ENCODE measurements at places on chromosomes 7 and 10.

DNA sequence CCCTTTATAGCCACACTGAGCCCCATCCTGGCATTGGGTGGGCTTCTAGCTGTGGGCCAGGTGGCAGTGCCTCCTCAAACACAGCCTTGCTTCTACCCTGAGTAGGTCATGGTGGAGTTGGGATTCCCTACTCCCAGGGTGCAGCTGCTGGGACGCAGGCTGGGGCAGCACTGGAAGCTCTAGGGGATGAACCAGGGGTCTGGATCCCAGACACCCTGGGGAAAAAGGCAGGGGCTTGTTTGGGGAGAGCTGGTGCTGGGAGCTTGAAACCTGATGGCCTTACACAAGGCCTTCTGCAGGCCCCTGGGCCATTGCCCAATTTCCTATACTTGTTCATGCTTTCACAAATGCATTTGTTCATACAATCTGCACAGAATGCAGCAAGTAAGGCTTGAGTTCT lies 103.7 kb upstream of the CTBP2 start:
- no peak for DNase-seq

GRCh38 chr7:112665709-112666108 lies 124.5 kb downstream of the TMEM168 start:
- DNase-seq = no peak

DNA sequence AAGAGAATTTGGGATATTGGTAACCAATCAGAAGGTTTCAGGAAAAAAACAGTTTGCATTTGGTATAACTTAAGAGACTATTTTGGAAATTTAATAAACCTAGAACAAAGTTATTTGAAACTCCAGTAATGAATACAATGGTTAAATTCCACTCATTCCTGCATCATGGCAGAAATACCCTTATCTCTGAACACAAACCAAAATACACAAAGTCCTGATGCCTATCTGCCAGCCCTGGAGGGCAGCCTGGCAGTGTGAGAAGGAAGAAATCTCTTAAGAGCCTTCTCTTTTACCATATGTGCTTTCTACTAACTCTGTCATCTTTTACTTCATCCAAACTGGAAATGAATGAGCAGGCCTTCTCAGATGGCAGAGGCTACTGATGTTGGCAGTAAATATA lies 147.1 kb upstream of the LYZL1 start:
- DNase-seq = no peak

DNA sequence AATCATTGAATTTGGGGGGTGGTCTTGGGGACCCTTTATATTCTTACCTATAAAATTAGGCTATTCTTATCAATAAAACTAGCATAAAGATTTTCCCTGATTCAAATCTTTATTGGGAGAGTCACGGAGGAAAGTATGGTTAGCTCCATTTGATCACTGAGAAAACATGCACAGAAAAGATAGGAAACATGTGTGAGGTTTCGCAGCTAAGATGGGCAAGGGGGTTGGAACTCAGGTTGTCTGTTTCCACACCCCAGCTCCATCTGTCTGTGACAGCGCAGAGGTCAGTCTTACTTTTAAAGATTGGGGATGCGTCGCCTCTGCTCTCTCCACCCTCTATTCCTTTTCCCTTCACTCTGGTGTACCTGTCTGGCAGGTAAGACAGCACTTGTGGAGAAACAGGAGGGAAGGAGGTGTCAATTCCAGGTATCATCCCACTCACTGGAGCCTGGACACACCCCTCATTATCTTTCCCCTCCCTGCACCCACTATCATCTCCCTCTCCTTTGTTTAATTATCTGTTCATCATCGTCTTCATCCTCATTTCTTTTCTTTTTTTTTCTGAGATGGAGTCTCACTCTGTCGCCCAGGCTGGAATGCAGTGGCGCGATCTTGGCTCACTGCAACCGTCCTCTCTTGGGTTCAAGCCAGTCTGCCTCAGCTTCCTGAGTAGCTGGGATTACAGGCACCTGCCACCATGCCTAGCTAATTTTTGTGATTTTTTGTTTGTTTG lies 2.4 kb upstream of the DENND10 start:
- DNase-seq = no peak

DNA sequence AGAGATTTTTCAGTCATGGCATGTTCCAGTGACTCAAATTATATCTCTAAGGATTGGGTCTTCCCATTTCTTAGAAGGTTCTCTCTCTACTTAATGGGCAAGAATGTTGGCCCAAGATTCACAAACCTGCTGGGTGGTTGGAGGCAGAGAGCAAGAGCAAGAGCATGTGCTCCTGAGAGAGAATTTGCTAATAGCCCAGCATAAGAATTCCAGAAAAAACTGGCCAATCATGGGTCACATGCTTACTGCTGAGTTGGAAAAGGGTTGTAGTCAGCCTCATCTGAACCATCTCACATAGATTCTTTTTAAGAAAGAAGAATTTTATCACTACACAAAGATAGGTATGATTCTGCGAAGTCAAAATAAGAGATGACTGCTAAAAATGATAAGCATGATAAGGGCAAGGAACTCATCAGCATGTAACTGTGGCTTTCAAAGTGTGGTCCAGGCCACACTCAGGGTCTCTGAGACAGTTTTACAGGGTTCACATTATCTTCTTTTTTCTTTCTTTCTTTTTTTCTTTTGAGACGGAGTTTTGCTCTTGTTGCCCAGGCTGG lies 8.2 kb upstream of the VCL start:
- no peak for DNase-seq

DNA sequence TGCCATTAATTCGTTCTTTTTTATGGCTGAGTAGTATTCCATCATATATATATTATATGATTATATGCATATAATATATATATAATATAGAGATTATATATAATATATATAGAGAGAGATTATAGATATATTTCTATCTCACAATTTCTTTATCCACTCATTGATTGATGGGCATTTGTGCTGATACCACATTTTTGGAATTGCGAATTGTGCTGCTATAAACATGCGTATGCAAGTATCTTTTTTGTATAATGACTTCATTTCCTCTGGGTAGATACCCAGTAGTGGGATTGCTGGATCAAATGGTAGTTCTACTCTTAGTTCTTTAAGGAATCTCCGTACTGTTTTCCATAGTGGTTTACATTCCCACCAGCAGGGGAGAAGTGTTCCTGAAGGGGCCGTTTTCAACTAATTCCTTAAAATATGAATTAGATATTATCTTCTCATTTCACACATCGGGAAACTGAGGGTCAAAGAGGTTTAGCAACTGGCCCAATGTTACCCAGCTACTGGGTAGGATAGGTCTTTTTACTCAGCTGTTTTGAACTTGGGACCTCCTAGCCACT lies 16.5 kb downstream of the NFE2L3 start:
- DNase-seq = no peak

DNA sequence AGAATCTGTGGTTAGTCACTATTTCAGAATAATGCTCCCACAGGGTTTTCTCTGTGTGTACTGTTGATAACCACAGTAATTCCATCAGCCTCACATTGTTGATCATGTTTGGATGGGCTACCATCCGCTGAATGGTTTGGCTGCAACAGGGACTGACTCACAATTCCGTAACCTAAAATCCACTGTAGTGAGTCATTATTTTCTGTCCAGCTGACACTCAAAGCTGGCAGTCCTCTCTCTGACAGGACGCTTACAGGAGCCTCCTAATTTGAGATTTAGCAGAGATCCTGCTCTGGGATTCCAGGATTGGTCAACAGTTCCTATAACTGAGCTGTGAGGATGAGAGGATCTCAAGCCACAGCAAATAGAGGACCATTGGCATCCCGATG lies 32.7 kb downstream of the VWA2 start:
- no peak for DNase-seq

DNA sequence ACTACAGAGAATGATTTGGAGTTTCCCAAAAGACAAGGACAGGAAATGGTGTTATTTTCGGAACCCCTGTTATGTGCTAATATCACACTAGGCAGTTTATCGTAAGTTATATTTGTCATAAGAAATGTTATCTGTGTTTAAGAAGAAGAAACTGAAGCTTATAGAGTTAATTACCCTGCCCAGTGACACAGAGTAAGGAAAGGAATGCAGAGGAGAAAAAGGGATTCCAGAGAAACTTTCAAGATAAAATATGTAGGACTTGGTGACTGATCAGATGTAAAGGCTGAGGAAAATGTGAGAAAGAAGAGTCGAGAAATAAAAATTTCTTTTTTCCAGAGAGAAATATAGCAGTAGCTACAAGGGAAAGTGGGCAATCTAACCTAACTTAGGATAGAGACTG lies 63.5 kb upstream of the ZNF746 start:
- no peak for DNase-seq

GRCh38 chr7:90660819-90661218 lies 64.7 kb downstream of the CDK14 start:
- no peak for DNase-seq

DNA sequence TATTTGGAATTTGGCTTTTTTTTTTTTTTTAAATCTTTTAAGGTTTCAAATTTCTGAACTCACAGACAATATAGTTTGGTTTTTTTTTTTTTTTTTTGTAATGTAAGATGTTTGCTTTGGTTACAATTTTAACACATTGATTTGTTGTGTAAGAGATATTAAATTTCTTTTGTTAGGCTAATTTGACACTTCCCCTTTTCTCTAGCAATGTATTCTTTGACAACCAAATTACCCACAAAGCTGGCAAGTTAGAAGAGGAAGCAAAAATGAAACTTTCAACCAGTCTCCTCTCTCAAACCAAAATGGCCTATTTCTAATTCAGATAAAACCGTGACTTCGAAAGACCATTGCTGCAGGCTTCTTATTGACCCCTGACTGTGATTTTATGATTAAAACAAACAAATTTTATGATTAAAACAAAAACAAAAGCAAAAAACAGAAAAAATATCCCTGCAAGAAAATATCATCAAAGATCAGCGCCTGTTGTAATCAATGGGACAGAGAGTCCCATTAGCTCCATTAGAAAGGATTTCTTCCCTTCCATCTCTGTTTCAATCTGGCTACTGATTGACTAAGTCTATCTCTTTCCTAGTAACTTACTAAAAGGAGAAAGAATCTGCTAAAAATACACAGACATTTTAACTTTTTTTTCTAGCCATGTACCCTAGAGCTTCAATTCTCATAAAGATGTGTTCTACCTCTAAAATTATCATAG lies 489.2 kb downstream of the MDFIC start:
- no peak for DNase-seq

GRCh38 chr10:2631557-2632205 lies 435.7 kb upstream of the PFKP start:
- DNase-seq = no peak

- no peak for DNase-seq
These were observed 29.0 kb downstream of the UPP1 start for GRCh38 chr7:48118041-48118440.

DNA sequence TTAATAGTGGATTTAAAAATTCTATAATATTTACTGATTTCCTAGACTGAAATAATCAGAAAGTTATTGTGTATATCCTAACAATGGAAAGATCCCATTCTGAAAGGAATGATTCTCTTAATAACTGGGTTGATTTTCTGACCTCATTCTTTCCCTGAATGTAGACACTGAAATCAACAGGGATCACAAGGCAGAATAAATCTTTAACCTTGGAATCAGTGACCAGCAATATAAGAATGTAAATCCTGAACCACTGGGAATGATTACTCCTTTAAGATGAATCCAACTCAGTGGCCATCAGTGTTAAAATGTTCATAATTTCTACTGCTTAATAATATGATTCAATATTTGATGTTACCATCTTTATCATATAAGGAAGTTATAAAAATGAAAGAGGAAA lies 47.6 kb downstream of the ANKRD26 start:
- no peak for DNase-seq

- no peak for DNase-seq
These were observed 53.3 kb upstream of the TMEM236 start for GRCh38 chr10:17698696-17699095.

GRCh38 chr7:1124164-1124563 lies 35.8 kb downstream of the ZFAND2A start:
- no peak for DNase-seq

DNA sequence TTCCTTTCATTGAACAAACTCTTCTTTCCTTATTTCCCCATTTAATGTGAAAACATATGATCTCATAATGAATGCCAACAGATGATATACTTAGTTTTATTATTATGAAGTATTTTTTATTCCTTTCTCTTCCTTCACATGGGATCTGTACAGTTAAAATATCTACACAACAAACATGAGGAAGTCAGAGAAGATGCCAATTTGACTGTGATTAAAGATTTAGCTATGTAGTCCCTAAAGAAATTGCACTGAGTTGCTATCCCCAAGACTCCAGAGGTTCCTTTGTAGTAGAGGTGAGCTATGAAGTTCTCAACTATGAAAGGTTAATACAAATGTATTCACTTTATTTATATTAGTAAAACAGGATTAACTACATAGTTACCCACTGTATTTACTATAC lies 60.6 kb upstream of the LRRN3 start:
- no peak for DNase-seq

DNA sequence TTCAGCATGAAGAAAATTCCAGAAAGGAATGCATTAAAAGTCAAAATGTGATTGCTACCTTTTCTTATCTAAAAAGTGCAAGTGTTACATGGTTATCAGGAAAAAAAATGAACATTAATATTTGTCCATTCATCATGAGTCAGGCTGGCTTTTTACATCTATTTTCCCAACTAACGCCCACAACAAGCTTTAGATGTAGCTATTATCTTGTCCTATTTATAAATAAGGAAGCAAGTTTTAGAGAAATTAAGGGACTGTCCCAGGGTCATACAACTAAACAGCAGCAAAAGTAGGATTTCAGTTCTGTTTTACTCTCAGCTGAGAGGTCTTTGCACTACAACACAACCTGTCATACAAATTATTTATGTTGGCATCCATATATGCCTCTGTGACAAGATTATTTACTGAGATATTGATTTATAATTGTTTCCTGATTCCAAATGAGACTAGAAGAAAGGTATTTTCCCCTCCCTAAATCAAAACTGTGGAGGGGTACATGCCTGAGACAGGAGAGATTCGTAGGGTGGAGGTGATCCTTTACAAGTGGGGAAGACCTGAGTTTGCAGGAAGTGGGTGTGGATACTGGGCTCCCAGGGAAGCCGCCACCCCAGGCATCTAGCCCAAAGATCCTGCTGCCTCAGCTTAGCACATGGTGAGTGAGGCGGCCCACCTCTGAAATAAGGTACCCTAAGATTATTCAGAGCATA lies 57.2 kb upstream of the ARID5B start:
- no peak for DNase-seq

DNA sequence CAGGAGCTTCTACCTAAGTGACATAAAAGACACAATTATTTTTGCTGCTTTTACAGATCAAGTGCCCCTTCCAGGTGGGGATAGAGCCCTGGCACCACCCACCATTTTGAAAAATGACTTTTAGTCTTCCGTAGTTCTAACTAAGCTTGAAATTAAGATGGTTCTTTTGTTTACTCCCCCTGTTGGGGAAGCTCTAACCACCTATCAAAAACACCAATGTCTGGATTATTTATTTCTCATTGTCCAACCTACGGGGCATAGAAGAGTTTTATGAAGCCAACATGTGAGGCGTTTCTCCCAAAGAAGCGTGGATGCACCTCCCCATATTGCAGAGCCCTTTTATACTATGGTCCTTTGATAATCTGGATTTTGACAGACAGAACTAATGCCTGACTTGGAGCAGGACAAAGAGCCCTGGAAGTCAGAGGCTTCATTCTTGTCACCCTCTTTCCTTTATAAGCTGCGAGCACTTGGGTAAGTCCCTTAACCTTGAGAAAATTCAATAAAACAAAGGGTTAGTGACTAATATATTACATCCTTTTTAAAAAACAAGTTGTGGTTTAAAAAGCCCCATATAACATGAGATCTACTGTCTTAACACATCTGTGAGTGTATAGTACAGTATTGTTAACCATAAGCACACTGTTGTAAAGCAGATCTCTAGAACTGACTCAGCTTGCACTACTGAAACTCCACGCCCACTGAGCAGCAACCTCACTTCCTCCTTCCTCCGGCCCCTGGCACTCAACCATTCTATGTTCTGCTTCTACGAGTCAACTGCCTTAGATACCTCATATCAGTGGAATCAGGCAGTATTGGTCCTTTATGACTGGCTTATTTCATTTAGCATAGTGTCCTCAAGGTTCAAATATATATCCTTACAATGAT lies 67.5 kb downstream of the ATXN7L1 start:
- no peak for DNase-seq

Data from NCI-H526 (cell line).